ENCODE measurements at places on chromosomes 3 and 15. TPM values are rescaled to one million over a fixed set of nuclear protein-coding genes. Genes with fewer than 3 reads are reported as not detected.

The ZNF385D gene
- total RNA-seq: 1.9 TPM

The GOLGA6B gene
- total RNA-seq: not detected

The FETUB gene
- not detected for total RNA-seq

The BNC1 gene
- total RNA-seq: not detected

The MORC1 gene
- total RNA-seq: not detected

The UTS2B gene
- total RNA-seq: not detected

The CPLX3 gene
- total RNA-seq: not detected

The WDR93 gene
- total RNA-seq: 0.51 TPM

The PIGZ gene
- not detected for total RNA-seq

The PLA2G4E gene
- total RNA-seq: not detected

The NOX5 gene
- total RNA-seq: not detected

The GOLGA6D gene
- not detected for total RNA-seq

The EPB42 gene
- total RNA-seq: not detected

The CPNE4 gene
- not detected for total RNA-seq

The KIF15 gene
- 83.4 TPM for total RNA-seq

DNA sequence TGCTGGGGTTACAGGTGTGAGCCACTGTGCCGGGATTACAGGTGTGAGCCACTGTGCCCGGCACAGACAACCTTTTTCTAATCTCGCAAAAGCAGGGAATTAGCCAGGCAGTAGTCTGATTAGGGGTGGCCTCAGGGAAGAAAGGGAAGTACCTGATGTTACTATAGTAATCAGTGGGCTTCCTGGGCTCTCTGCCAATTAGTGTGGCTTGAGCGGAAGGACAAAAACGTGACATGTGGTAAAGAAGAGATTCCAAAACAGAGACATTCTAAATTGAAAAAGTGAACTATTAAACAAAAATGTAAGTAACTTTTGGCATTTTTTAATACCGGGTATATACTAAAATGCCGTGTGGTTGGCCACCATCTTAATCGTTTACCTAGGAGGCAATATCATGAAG is 48.1 kb downstream of the CFAP20DC start:
- no peaks in the 10 kb centered on the region for H3K36me3 ChIP-seq
- DNase-seq: no peak
- H3K4me3 ChIP-seq: no peak overlapping the region
- H3K27ac ChIP-seq: no peak overlapping the region

- no peaks in the 10 kb centered on the region for H3K27me3 ChIP-seq
- no peaks in the 10 kb centered on the region for H3K36me3 ChIP-seq
- no peak overlapping the region for H3K27ac ChIP-seq
- H3K4me1 ChIP-seq: no peaks in the 10 kb centered on the region
These were observed 390.3 kb upstream of the AGTR1 start for GRCh38 chr3:148307443-148307843.

DNA sequence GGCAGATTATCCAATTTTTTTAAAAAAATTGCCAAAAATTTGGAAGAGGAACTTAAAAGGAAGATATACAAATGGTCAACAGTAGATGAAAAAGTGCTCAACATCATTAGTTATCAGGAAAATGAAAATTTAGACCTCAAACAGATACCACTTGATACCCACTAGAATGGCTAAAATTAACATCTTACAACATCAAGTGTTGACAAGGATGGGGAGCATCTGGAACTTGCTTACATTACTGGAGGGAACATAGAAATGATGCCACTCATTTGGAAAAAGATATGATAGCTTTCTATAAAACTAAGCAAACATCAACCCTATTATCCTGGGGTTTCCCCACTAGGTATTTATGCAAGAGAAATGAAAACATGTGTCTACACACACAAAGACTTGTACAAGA is 284.5 kb upstream of the CHRNA7 start:
- no peaks in the 10 kb centered on the region for H3K27me3 ChIP-seq
- no peak overlapping the region for H3K4me3 ChIP-seq
- no peak overlapping the region for H3K27ac ChIP-seq

DNA sequence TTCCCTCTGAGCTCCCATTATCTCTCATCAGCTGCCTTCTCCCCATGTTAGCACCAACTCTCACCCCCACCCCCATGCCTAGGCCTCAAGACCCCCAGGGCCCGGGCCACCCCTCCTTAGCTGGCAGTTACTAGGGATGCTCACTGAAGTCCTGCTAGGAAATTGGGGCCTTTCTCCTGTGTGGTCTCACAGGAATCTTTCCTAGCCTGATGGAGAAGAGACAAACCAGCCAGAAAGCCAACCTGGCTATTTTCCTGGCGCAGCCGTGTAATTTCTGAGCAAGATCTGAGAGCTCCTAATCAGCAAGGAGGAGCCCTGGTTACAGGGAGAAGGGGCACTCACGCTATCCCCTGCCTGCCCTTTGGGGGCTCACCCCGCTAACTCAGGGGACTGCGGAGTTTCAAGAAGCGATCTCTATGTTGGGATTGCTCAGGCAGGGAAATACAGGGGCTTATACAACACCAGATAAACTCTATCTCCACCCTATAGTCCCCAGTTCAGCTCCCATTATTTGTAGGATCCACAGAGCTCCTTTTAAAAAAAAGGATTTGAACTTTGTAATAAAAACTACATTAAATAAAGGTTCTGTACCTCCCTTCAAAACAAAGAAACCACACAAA is 25.2 kb downstream of the NR2F2 start:
- H3K36me3 ChIP-seq: no peaks in the 10 kb centered on the region
- H3K4me3 ChIP-seq: peak overlapping the region; percentile 62
- DNase-seq: peak; percentile 56
- peaks cover 96% of the 10 kb centered on the region for H3K27me3 ChIP-seq
- no peak overlapping the region for H3K27ac ChIP-seq

GRCh38 chr15:38195191-38195901 is 57.3 kb upstream of the SPRED1 start:
- H3K4me1 ChIP-seq: no peaks in the 10 kb centered on the region
- no peaks in the 10 kb centered on the region for H3K36me3 ChIP-seq
- no peak overlapping the region for H3K27ac ChIP-seq
- no peaks in the 10 kb centered on the region for H3K27me3 ChIP-seq

DNA sequence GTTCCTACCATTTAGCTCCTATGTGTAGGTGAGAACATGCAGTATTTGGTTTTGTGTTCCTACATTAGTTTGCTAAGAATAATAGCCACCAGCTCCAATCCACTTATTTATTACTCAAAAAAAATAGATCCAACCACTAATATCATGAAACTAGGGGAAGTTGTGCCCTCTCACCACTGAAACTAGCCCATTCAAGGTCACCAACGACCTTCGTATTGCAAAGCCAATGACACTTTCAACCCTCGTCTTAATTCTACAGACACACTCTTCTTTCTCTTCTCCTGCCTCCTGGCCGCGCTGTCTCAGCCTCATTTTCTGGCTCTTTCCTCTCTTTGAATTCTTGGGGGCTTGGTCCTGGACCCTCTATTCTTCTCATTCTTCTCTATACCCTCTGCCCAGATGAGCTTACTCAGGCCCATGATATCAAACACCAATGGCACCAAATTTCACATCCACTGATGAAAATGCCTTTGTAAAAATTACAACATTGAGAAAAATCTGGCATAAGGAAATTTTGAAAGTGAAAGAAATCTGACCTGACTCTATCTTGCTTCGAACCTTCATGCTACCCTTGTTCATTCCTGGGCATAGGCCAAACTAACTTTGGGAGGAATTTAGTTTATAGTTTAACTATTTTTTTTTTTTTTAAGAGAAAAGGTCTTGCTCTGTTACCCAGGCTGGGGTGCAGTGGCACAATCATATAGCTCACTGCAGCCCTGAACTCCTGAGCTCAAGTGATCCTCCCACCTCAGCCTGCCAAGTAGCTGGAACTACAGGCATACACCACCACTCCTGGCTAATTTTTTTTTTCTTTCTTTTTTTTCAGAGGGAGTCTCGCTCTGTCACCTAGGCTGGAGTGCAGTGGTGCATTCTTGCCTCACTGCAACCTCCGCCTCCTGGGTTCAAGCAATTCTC is 25.4 kb upstream of the LIMD1 start:
- H3K4me1 ChIP-seq: peaks cover 7% of the 10 kb centered on the region
- H3K27ac ChIP-seq: no peak overlapping the region
- DNase-seq: no peak
- H3K4me3 ChIP-seq: no peak overlapping the region
- no peaks in the 10 kb centered on the region for H3K36me3 ChIP-seq
- H3K27me3 ChIP-seq: no peaks in the 10 kb centered on the region

DNA sequence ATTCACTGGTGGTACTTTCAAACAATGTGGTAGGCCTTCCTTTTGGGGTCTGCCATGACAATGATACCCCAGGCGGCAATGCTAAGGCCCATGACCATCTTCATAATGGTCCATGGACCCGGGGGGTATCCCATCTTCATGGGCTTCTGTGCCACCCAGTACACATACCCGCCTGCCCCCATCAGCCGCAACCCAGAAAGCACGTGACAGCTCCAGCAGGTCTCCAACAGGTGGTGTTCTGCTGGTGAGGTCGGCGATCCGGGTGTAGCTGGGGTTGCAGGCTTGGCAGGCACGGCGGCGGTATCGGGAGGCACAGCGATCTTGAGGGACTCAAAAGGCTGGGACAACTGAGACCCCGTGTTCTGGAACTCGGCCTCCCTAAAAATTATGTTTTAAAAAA is 214.5 kb downstream of the SNRPN start:
- H3K4me3 ChIP-seq: no peak overlapping the region
- H3K36me3 ChIP-seq: no peaks in the 10 kb centered on the region
- H3K4me1 ChIP-seq: no peaks in the 10 kb centered on the region
- no peaks in the 10 kb centered on the region for H3K27me3 ChIP-seq

DNA sequence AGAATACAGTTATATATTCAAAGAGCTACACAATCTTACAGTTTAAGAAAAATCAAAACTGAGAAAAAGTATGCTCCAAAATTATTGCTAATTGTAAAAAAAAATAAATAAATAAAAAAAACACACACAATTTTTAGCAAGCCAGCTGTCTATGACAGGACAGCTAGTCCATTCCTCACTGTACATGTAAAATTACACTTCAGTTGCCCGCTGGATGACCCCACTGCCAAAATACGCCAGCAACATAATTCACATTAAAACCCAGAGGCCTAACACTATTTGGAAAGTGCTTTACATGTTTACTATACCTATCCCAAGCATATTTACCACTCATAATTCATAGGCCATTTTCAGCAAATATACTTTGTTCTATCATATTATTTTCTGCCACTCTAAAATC is 5.8 kb downstream of the MYO9A start:
- peaks cover 9% of the 10 kb centered on the region for H3K4me1 ChIP-seq
- DNase-seq: no peak
- H3K36me3 ChIP-seq: no peaks in the 10 kb centered on the region

- no peak for DNase-seq
- H3K4me1 ChIP-seq: peaks cover 25% of the 10 kb centered on the region
- H3K4me3 ChIP-seq: no peak overlapping the region
- peak overlapping the region; percentile 71 for H3K27ac ChIP-seq
- H3K27me3 ChIP-seq: no peaks in the 10 kb centered on the region
These were observed 156.1 kb downstream of the DIPK2A start for GRCh38 chr3:144127700-144128099.

- H3K4me3 ChIP-seq: no peak overlapping the region
- no peaks in the 10 kb centered on the region for H3K27me3 ChIP-seq
- H3K4me1 ChIP-seq: peaks cover 43% of the 10 kb centered on the region
- no peak overlapping the region for H3K27ac ChIP-seq
- no peaks in the 10 kb centered on the region for H3K36me3 ChIP-seq
These were observed 63.6 kb downstream of the OSTN start for GRCh38 chr3:191262650-191263049.

- H3K4me1 ChIP-seq: peaks cover 5% of the 10 kb centered on the region
- no peaks in the 10 kb centered on the region for H3K27me3 ChIP-seq
- H3K4me3 ChIP-seq: no peak overlapping the region
- no peak overlapping the region for H3K27ac ChIP-seq
- H3K36me3 ChIP-seq: no peaks in the 10 kb centered on the region
- no peak for DNase-seq
These were observed 226.8 kb downstream of the PLCL2 start for GRCh38 chr3:17111586-17111985.

GRCh38 chr3:160796089-160796812 is 40.2 kb downstream of the PPM1L start:
- DNase-seq: no peak
- no peak overlapping the region for H3K27ac ChIP-seq
- H3K27me3 ChIP-seq: no peaks in the 10 kb centered on the region
- H3K4me3 ChIP-seq: no peak overlapping the region
- no peaks in the 10 kb centered on the region for H3K36me3 ChIP-seq
- H3K4me1 ChIP-seq: peaks cover 21% of the 10 kb centered on the region

GRCh38 chr3:179880868-179881267 is 155.9 kb downstream of the PEX5L start:
- peaks cover 32% of the 10 kb centered on the region for H3K4me1 ChIP-seq
- H3K27ac ChIP-seq: peak overlapping the region; percentile 89
- no peaks in the 10 kb centered on the region for H3K27me3 ChIP-seq
- H3K4me3 ChIP-seq: no peak overlapping the region
- no peaks in the 10 kb centered on the region for H3K36me3 ChIP-seq
- DNase-seq: peak; percentile 53

GRCh38 chr3:72633121-72633520 is 215.1 kb downstream of the SHQ1 start:
- H3K27ac ChIP-seq: no peak overlapping the region
- no peaks in the 10 kb centered on the region for H3K4me1 ChIP-seq
- no peak overlapping the region for H3K4me3 ChIP-seq
- H3K27me3 ChIP-seq: no peaks in the 10 kb centered on the region
- no peaks in the 10 kb centered on the region for H3K36me3 ChIP-seq

GRCh38 chr3:125055331-125055912 is 375 bp downstream of the HEG1 start:
- H3K4me3 ChIP-seq: peak overlapping the region; percentile 80
- no peak overlapping the region for H3K27ac ChIP-seq
- DNase-seq: no peak
- peaks cover 50% of the 10 kb centered on the region for H3K4me1 ChIP-seq
- no peaks in the 10 kb centered on the region for H3K36me3 ChIP-seq

GRCh38 chr3:55194376-55194775 is 266.5 kb upstream of the LRTM1 start:
- H3K36me3 ChIP-seq: no peaks in the 10 kb centered on the region
- H3K27me3 ChIP-seq: no peaks in the 10 kb centered on the region

- DNase-seq: no peak
- no peaks in the 10 kb centered on the region for H3K27me3 ChIP-seq
- H3K4me3 ChIP-seq: no peak overlapping the region
- no peaks in the 10 kb centered on the region for H3K36me3 ChIP-seq
- H3K4me1 ChIP-seq: no peaks in the 10 kb centered on the region
These were observed 103.5 kb downstream of the FAIM start for GRCh38 chr3:138712086-138712485.

DNA sequence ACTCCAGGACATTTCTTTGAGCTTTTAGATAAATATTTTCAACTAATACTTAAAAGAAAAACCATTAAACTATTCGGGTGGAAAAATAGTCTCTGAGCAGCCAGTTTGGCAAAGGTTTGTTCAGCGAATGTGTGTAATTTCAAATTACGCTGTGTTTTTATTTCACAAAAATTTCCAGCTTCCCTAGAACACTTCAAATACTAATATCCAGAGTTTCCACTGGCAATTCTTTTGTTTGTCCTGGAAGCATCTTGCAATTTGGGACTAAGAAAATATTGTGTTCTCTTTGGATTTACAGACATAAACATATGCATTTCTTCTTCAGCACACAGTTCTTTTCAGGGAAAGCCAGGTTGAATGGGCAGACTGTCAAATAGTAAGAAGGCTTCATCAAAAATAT is 61.9 kb downstream of the MDFIC2 start:
- H3K4me3 ChIP-seq: no peak overlapping the region
- H3K27me3 ChIP-seq: no peaks in the 10 kb centered on the region
- no peaks in the 10 kb centered on the region for H3K36me3 ChIP-seq
- no peak overlapping the region for H3K27ac ChIP-seq
- H3K4me1 ChIP-seq: no peaks in the 10 kb centered on the region
